ENCODE measurements at places on chromosomes 11 and 22.

GRCh38 chr22:49899530-49899929 is 18.7 kb downstream of the ALG12 start:
- DNase-seq, result no peak

GRCh38 chr22:25621986-25622385 is 57.5 kb downstream of the GRK3 start:
- no peak for DNase-seq

DNA sequence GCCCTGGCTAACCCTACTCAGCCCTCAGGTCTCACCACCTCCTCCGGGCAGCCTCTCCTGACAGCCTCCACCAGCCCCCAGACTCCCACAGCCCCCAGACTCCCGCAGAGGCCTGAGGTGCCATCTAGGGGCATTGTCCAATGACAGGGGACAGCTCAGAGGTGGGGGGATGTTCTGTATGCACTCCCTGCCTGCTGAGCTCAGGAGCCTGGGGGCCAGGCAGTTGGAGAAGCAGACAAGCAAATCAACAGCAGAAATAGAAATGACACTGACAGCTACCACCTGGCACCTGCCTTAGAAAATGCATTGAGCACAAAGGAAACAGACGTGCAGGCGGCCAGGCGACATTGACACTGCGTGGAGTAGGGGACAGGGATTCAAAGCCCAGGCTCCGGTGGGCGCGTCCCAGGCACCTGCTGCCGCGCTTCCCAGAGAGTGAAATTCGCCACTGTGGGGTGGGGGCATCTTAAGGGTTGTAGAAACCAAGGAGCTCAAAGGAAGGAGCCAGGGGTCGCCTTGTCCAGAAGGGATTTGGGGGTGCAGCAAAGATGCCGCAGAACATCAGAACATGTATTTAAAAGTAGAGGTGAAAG is 22.5 kb upstream of the WNT7B start:
- no peak for DNase-seq

DNA sequence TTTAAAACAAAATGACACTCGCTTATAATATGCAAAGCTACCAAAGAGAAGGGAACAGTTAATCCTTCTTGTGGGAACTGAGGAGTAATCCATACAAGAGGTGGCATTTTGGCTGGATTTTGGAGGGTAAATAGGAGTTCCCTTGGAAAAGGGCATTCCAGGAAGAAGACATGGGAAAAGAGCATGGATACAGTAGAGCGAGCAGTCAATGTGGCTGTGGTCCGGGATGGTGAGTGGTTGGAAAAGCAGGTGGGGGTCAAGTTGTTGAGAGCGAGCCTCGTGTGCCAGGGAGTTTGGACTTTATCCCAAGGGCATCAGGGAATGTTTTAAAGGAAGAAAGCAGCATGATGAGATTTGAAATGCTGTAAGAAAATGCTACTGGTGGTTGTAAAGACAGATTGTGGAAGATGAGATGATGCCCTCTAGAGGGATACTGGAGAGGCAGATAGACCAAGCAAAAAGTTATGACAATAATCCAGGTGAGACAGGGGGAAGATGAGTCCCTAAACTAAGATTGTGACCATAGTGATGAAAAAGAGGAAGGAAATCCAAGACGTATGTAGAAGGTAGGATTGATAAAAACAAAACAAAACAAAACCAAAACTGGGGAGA is 3.8 kb upstream of the MMP7 start:
- DNase-seq, result no peak

DNA sequence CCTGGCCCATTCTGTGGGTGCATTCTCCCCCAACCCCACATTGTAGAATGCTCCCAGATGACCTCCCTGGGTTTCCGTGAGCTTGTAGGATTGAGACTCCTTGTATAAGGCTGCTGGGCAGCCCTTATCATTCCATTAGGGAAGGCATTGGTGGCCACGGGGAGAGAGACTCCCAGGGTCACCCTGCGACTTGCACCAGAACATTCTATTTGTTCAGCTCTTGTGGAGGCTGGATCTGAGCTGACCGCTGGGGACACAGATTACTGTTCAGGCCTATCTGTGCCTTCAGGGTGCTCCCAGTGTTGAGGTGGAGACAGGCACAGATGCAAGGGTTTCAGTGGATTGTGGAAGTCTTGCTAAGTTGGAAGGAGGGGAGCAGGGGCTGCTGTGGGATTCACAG is 17.8 kb downstream of the MICALL1 start:
- DNase-seq, result no peak

GRCh38 chr11:74710281-74710938 is 20.8 kb downstream of the CHRDL2 start:
- no peak for DNase-seq

GRCh38 chr22:34702279-34702678 is 363.7 kb upstream of the ISX start:
- DNase-seq, result no peak

DNA sequence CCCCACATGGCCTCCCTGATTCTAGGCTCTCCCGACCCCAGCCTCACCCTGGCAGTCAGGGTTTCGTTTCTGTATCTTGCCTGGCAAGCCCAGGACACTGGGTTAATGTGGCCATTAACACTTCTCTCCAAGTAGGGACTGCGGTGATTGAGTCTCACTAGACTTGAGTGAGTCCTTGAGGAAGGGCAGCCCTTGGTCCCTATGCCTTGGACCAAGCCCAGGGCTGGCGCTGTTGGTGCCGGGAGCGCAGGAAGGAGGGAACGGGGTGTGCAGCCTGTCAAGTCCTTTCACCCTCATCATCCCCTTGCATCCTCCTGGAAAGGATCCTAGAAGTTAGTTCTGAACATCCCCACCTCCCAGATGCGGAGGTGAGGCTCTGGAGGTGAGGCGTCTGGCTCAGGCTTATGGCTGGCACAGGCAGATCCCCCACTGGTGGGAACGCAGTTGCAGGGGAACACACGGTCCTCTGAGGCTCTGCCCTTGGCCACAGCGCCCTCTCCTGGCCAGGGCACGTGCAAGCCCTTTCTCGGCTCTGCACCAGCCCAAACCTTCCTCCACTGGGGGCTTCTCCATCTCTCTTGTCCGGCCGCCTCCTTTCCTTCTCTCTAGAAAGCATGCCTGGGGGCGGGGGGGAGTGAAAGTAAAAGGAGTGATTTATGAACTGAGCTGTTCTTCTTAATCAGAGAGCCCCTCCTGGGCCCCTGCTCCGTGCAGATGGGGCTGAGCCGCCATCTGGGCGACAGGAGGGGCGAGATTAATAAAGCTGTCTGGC is 56.7 kb downstream of the TP53I11 start:
- no peak for DNase-seq

- no peak for DNase-seq
These were observed 51.6 kb downstream of the SMIM38 start for GRCh38 chr11:69207165-69207889.

DNA sequence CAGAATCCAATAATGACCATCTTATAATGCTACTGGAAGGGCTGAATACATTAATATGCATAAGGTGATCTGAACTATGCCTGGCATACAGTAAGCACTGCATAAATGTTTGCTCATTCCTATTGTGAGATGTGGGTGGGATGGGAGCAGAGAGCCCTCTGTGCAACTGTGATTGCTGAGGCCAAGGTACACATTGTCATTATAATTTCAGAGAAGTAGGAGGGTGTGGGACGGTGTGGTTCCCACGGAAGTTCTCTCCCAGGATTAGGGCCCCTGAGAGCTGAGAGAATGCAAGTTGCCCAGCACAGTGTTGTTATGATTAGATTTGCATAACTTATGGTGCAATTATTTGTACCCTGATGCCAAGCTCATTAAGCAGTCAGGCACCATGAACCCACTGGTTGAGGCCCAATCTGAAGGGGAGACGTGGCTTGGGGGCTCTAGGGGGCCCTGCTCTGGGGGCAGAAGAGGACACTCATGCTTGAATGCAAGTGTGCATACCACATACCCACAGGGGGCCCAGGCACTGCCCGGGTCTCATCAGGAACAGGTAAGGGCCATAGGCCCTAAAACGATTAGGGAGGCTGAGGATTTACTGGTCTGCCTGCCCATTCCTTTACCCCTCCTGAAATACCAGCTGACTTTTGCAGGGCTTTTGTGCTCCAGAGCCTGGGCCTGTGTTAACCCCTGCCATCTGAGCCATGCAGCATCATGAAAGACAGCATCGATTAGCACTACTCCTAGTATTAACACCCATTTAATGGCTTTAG is 72.8 kb downstream of the THAP12 start:
- DNase-seq, result no peak

DNA sequence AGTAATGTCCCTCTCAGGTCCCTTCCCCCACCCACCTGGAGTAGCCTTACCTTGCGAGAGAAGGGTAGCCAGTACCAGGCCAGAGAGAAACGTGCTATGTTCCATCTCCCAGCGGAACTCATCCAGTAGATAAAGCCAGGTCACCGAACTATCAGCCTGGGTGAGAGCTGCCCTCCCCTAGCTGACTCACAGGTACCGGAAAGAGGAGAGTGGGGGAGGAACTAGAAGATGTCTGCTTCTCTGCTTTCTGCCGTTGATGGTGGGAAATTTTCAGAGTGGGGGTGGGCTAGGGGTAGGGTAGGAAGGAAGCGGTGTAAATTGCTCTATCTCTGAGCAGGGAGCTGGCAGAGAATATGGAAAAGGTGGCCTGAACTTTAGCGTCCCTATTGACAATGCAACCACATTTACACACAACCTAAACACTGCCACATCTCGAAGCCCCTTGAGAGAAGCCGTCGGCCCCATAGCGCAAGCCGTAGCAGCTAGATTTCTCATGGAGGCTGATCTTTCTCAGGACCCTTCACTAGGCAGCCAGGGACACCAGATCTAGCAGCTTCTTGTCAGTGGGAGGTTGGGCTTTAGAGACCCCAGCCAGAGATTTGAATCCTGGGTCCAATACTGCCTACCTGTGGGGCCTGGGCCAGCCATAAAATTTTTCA is at the start of gene CD3D:
Gene CD3D (minus strand): TSS at position 203 of the 659 bp plus-strand sequence. CDS start 98 bp downstream, at position 105.
- no peak for DNase-seq

DNA sequence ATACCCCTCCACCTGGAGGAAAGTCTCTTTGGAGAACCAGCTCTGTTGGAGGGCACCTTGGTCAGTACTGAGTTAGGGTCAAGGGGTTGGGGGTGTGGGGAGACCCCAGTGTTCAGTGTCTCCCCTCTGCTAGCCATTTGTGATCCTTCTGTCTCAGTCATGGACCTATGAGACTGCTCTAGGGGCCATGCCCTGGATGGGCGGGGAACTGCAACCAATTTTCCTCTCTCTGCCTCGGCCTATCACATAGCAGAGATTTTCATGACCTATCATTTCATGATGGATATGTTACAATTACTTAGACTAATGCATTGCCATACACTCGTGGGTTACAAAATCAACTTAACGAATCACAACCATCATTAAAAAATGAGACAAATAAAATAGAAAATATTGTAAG is 7.4 kb downstream of the OTOG start:
- DNase-seq, result no peak

- peak; percentile 64 for DNase-seq
These were observed 1.2 kb upstream of the TYMP start for GRCh38 chr22:50530877-50531545.

DNA sequence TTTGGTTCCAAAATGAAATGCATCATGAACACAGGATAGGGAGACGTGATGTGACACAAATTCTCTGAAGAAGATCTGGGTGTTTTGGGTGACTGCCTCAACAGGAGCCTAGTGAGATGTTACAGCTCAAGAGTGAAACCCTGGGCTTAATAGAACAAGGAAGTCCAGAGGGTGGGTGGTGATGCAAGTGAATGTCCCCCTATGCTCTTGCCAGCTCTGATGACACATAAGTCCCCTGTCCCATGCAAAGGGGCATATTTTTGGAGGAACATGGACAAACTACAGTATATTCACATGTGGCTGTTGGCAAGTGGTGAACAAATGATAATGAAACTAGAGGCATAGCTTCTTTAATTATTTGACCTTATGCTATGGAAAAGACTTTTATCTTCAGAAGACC is 9.2 kb downstream of the CRTAM start:
- DNase-seq, result no peak

DNA sequence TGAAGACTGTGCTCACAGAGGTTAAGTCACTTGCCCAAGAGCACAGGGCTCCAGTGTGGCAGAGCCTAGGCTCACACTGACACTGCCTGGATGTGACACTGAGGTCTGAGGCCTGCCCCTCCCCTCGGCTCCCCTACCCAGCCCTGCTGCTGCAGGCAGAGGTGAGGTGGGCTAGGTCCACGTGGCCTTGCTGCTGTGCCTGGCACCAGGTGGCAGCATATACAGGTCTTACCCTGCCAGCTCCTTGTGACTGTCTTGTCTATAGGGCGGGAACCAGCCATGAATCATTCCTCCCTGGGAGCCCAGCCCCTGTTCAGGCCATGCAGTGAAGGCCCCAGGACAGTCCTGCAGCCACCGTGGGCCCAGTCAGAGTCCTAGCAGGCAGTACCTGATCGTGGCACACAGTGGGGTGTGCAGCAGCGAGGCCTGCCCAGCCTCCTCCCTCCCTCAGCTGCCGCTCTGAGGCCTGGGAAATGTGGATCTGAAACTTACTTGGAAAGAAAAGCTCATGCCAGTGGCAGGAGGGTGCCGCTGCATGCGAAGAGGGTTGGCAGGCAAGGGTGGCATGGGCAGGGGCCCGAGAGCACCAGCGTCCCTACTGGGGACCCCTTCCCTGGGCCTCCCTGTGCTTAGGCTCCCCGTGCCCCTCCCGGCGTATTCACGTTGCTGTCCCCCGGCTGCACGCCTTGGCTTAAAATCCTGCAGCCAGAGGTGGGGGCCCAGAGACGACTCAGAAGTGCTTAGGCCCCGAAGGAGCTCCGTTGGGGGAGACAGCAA is 1.2 kb upstream of the CERK start:
- no peak for DNase-seq

DNA sequence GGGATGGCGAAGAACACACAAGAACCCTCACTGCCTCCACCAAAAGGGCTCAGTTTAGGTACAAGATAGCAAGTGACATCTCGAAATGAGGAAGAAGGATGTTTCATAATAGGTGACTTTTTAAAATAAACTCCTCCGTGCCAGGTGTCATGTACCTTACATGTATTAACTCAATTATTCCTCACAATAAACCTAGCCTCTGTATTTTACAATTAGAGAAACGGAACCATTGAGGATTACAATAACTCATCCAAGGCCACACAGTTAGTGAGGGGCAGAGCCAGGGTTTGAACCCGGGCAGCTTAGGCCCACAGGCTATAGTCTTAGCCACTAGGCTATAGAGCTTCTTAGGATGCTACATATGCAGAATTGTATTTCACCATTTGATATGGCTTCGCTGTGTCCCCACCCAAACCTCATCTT is 965 bp upstream of the PAMR1 start:
- no peak for DNase-seq

GRCh38 chr11:75602951-75603350 is 40.9 kb downstream of the SERPINH1 start:
- DNase-seq, result no peak

GRCh38 chr11:62513626-62514025 is 33.0 kb downstream of the AHNAK start:
- no peak for DNase-seq

DNA sequence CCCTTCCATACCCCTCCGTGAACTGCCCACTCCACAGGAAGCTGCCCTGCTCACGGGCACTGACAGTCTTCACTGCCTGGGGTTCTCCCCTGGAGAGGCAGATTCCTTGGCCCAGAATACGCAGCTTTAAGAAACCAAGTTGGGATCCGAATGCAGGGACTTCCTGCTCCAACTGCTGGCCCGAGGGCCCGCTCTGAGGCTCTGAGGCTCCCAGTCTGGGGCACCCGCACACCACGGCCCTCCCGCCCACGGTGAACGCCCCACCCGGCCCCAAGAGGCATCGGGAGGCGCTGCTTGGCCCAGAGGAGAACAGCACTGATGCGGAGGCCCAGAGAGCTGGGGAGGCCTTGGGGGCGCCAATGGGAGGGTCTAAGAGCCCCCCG is 42.3 kb downstream of the IGF2 start:
- DNase-seq, result no peak
